Stimulated activated CD4-positive, alpha-beta T cell treated with anti-CD3 and anti-CD28 coated beads, Interleukin-4, amount 100 ng/mL, for 48 hours (primary cell): ENCODE measurements at places on chromosomes 16 and 17.

DNA sequence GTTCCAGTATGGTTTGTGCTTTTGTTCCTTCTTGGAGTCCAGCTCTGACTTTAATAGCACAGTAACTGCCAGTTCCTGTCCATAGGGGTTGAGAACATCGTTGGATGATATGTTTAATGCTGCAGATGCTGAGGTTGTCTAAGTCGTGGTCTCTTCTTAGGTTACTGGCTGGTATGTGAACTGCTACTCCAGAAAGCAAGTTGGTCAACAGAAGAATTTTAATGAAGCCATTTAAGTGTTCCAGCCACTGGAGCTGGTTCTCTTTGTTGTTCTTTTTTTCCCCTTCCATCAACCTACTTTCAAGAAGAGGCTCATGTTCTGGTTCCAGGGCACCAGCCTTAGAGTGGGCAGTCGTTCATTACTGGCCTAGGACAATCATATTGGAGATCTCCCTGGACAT is 140.3 kb upstream of the TBX2 start:
- no peak for DNase-seq

GRCh38 chr17:50590946-50591737 is 30.6 kb downstream of the CACNA1G start:
- DNase-seq = no peak

GRCh38 chr16:4172070-4172469 is 55.8 kb upstream of the ADCY9 start:
- no peak for DNase-seq

GRCh38 chr17:14594690-14595089 is 293.8 kb downstream of the HS3ST3B1 start:
- no peak for DNase-seq
